ENCODE measurements at places on chromosomes 2 and 18.

DNA sequence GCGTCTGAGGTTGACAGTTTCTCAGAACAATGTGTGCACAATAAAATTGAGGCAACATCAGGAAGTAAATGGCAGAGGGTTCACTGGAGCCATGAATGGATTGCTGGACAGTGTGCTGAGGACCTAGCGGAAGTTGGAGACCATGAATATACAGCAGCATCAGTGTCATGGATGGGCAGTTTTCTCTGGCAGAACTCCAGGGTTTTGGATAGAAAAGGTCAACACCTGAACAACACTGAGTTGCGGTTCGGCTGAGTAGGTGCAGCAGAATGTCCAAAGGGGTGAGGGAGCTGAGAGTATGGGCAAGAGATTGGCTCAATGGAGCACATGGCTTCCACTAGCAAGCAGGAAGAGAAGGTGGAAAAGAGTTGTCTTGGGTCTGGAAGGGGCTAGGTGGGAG, 73.7 kb downstream of the DNER start:
- DNase-seq = no peak

GRCh38 chr2:203914546-203915182, 21.9 kb upstream of the ICOS start:
- DNase-seq = no peak

DNA sequence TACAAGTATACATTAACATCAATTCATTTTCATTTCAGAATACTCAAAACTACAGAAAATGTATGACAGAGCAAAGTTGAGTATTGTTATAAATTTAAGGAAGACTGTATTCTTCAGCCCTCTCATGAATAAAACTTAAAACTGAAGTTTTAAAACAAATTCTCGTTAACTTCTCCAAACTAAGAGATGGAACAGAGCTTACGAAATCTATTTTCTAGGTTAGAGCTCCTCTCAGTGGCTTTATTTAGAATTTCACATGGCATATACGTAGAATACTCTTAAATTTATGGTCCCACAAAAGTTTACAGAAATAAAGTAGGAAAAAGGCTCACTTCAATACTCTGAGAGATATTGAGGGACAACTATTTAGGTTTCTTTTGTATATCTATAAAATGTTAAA, 612.1 kb downstream of the KCNJ3 start:
- DNase-seq = no peak

GRCh38 chr2:47189635-47190034, 34.5 kb upstream of the STPG4 start:
- no peak for DNase-seq

- DNase-seq = no peak
Measured at GRCh38 chr2:23595601-23596251, 210.7 kb downstream of the KLHL29 start.

DNA sequence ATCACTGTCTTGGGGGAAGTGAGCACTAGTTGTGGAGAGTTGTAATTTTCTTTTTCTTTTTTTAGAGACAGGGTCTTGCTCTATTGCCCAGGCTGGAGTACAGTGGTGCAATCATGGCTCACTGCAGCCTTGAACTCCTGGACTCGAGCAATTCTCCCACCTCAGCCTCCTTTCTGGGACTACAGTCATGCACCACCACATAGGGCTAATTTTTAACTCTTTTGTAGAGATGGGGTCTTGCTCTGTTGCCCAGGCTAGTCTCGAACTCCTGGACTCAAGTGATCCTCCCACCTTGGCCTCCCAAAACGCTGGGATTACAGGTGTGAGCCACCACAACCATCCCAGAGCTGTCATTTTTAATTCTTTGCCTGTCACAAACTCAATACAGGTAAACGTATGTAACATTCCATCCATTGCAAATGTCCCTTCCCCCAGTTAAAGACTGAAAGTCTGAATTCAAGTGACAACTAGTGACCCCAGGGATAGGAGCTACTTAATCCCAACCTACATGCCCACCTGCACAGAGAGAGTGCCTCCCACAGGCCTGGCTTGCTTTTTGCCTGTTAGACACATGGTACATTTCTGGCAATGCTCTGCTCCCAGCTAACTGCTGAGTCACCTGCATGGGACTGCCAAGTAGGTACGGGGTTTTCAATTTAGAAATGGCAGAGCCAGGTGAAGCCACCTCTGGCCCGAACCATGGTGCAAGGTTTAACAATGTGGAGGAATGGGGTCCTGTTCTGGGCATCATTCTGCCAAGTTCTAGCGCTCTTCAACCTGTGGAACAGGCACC, 60.6 kb downstream of the CYB5A start:
- DNase-seq = no peak

DNA sequence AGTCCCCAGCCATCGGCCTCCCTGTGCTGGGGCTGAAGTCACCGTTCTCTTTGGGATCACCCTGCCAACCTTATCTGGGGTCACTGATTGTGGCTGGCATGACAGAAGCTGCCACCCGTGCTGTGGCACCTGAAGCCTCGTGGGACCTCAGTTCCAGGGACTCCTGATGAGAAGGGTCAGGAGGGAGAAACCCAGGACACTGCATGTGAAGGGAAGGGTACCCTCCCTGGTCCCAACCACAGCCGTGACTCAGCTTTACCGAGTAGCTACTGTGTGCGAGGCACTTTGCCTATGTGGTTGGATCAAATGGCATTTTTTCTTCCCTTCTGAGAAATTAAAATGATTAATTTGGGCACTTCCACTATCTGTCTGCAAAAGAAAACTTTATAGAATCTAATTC, 64.4 kb downstream of the SP110 start:
- no peak for DNase-seq

GRCh38 chr2:24863641-24864040, 56.4 kb downstream of the ADCY3 start:
- DNase-seq = no peak

GRCh38 chr18:4438938-4439337, 16.2 kb downstream of the DLGAP1 start:
- DNase-seq = no peak

DNA sequence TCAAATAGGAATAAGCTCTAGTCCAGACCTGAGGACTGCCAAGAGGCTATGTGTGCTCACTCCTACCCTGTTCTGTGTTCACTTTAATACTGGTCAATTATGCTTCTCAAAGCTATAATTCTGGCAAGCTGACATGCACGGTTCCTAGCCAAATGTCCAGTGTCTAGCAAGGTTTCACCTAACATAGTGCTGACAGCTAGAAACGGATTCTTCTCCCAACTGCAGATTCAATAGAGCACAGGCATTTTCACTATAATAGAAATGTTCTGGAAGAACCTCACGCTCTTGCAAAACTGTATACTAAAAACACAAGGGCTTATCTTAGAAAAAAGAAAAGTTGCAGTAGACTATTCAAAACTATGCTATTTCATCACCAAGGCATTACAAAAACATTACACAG, 45.1 kb downstream of the HDAC4 start:
- no peak for DNase-seq

GRCh38 chr2:203431391-203432185, 103.4 kb downstream of the ABI2 start:
- no peak for DNase-seq

All from activated CD4-positive, alpha-beta T cell treated with anti-CD3 and anti-CD28 coated beads, Interleukin-2, amount 50 U/mL, for 1 hour (primary cell).